ENCODE measurements at places on chromosomes 12 and 14. TPM values are rescaled to one million over a fixed set of nuclear protein-coding genes. Genes with fewer than 3 reads are reported as not detected.

The MAP3K12 gene
- total RNA-seq, result 26.1 TPM

The ARHGDIB gene
- total RNA-seq, result 1,588 TPM

The COCH gene
- 0.33 TPM for total RNA-seq

The CD163L1 gene
- not detected for total RNA-seq

The KLHL33 gene
- 0.17 TPM for total RNA-seq

The MAP4K5 gene
- 30.5 TPM for total RNA-seq

The YAF2 gene
- total RNA-seq, result 34.0 TPM

The SLC6A13 gene
- 0.19 TPM for total RNA-seq

Measured in activated CD4-positive, alpha-beta T cell treated with anti-CD3 and anti-CD28 coated beads, Interleukin-2, amount 10 ng/mL, durations not matched to agents 7 days and 5 days (primary cell).